ENCODE measurements at places on chromosomes 7 and 10. TPM values are rescaled to one million over a fixed set of nuclear protein-coding genes. Genes with fewer than 3 reads are reported as not detected.

Gene PPP2R2D
- 43.5 TPM for total RNA-seq

- no peak for DNase-seq
These were observed 7.8 kb downstream of the BAMBI start for GRCh38 chr10:28684986-28685580.

Gene RPEL1
- total RNA-seq: not detected

Gene TAF3
- 3.9 TPM for total RNA-seq

GRCh38 chr7:30829471-30829870, 58.3 kb downstream of the MINDY4 start:
- no peak for DNase-seq

Gene PRKG1
- total RNA-seq: 4.5 TPM

DNA sequence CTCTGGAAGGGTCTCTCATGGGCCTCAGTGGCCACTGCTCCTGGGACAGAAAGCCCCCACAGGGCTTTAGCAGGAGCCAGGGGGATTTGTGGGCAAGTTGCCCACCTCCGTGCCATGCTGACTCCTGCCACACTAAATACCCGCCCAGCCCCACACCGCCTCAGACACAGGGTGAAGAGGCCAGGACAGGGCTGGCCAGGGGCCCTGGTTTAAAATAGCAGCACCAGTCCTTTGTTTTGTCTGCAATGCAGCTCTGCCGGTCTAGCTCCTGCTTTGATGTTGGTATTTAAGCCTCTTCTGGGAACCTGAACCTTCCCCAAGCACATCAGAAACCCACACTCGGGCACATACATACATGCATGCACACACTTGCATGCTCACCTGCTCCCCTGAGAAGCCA, 14.4 kb upstream of the TNRC18 start:
- DNase-seq: peak; percentile 33

- no peak for DNase-seq
These were observed 207.8 kb upstream of the CTBP2 start for GRCh38 chr10:125368146-125368545.

Gene PLEKHS1
- total RNA-seq: not detected

DNA sequence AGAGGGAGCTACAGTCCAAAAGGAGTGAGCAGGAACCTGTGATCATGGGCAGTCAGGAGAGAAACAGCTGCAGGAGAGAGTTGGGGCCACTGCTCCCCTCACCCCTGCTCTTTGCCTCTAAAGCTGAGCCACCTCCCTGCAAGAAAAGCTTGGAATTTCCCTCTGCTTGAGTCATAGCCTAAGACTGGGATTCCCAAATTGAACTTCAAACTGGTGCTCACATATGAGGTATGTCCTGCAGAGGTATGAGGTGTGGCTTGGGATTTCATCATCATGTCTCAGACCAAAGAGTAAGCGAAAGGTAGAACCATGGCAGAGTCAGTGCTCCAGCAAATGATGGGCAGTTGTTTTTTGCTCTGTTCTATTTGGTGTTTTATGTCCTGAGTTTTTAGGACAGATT, 237.1 kb upstream of the NRP1 start:
- no peak for DNase-seq

DNA sequence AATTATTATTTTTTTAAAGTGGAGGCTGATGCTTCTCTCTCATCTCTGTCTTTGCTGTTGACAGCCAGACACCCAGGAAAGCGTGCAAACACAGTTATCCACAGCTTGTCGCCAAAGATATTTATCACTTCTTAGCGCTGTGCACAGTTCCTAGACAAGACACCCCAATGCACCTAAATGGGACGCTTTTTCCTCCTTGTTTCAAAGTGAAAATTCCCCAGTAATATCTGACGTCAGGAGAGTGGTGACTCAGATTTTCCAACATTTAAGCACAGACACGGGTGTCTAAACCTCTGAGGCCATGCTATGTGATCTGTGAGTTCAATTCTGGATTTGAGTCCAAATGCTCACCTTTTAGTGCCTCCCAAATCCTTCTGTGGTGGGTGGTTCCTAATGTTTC, 151.6 kb downstream of the EMX2 start:
- DNase-seq: peak; percentile 6

GRCh38 chr7:140654109-140654387, 13.4 kb upstream of the DENND2A start:
- no peak for DNase-seq

DNA sequence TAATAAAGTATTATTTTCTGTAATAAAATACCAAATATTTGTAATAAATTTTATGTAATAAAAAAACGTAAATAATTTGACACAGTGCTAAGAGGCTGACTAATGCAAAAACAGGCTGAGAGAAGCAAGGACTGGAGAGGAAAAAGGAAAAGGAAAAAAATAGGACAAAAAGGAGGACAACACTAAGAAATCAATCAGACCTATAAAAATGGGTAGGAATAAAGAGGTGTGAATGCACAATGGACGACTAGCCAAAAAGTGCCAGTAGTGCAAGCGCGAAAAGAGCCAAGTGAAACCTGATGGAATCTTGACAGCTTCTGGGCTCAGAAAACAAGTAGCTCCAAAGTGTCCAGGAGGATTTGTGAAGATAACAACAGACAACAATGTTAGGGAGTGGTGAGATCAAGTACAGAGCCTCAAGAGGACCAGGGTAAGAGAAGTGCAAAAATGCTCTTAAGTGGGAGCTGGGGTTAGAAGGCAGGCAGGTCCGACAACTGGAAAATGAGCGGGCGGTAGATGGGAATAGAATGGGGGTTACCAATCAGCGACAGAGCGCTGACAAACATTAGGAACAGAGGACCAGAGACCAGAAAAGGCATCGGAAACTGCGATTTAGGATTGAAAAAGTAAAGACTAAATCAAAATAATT, 1.2 kb downstream of the BRAF start:
- DNase-seq: peak; percentile 33

Gene CARD11
- total RNA-seq: 0.15 TPM

Gene NME8
- total RNA-seq: 0.06 TPM

DNA sequence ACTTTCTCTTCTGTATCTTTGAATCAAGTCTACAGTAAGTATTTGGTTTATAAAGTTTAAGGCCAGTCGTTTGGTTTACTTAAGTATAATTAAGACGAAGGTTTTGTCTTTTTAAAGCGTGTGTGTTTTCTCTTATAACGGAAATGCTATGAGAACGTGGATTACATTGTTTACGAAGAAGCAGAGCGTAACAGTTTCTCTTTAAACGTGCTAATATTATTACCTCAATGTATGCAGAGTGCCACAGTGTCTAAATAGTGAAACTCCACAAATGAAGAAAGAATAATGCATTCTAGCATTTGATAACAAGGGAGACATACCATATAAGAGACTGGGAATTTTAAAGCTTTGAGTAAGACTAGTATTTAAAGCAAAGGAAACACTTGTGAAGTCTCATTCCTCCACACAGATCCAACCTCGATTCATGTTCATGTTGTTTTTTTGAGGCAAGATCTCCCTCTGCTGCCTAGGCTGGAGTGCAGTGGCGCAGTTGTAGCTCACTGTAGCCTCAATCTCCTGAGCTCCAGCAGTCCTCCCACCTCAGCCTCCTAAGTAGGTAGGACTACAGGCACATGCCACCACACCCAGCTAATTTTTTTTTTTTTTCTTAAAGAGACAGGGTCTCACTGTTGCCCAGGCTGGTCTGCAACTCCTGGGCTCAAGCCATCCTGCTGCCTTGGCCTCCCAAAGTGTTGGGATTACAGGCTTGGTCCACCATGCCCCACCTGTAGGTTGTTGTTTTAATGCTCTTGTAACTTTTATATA, 75.1 kb downstream of the ANKRD61 start:
- DNase-seq: no peak

Gene ZP3
- total RNA-seq: 0.32 TPM

Gene ZMYND11
- total RNA-seq: 65.8 TPM

GRCh38 chr10:121510201-121510771, 88.0 kb downstream of the FGFR2 start:
- no peak for DNase-seq

Gene NUTM2E
- total RNA-seq: not detected

Gene WNT2
- total RNA-seq: 313 TPM

DNA sequence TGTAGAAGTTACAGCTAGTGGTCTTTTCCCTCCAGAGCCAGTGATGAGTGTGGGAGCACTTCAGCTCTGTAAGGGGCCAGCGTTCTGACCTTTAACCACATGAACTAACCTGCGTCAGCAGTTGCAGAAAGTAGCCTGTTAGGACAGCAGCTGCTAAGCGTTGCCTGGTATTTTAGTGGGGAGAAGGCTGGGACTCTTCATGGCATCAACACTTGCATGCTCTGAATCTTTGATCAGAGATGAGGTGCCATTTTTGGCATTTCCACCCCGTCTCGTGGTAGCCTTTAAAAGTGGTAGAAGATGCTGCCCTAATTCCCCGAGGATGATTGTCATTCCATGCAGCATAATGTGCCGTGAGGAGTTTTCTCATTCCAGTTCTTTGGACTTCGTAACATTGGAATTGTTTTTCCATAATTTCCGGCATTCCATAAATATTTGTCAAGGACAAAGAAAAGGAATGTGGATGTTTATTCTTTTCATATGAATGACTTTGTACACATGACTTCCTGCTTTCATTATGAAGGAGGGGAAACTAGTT, 92.2 kb downstream of the AVL9 start:
- peak; percentile 96 for DNase-seq
